SK-N-DZ (cell line): ENCODE measurements at places on chromosomes 4 and X.
A peak's percentile ranks its signal among the peaks of the same experiment; 100 is the strongest.

DNA sequence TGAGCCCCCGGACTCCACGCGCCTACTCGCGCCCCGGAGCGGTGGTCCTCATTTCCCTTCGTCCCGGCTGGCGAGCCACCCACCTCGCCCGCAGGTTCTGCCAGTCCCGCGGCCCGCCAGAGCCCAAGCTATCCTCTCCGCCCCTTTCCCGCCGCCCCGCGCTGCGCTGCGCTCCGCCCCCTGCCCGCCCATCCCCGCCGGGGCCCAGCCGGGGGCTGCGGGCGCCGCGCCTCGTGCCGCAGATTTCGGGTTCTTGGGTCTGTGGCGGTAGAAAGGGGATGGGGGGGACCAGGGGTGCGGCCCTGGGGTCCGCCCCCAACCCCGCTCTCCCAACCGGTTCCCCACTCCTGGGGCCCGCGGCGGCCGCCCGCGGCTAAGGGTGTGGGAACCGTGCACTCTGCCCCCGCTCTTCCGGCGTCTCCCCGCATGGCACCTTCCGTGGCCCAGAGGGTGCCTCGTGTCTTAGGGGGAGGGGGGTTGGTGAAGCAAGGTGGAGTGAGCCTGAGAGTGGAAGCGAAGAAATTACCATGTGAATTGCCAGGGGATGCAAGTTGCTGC, 650.8 kb upstream of the DIPK2B start:
- no peak for DNase-seq

DNA sequence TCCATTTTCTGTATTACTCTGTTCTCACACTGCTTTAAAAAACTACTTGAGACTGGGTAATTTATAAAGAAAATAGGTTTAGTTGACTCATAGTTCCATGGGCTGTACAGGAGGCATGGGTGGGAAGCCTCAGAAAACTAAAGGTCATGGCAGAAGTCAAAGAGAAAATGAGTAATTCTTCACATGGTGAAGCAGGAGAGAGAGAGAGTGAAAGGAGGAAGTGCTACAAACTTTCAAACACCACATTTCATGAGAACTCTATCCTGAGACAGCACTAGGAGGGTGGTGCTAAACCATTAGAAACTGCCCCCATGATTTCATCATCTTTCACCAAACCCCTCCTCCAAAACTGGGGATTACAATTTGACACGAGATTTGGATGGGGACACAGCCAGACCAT, 108.0 kb upstream of the PBDC1 start:
- no peak for DNase-seq

GRCh38 chrX:22481436-22481835, 208.7 kb downstream of the CBLL2 start:
- DNase-seq, result no peak

DNA sequence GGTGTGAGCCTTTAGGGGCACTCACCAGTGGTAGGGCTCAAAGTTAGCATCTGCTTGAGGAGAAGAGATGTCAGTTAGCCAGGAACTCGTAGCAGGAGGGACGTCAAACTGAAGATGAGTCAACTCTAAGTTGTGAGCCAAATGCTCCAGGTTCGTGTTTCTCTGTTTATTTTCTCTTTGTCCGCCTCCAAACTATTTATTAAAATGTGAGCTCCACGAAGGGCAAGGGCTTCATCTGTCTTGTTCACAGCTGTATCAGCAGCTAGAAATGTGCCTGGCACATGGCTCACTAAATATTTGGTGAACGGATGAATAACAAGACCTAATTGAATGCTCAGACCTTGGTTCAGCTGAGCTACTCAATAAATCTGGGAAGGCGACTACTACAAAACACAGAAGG, 248.9 kb downstream of the BCOR start:
- DNase-seq, result no peak

GRCh38 chr4:180664766-180665368, 1578.3 kb upstream of the TENM3 start:
- DNase-seq, result peak; percentile 82

GRCh38 chrX:48696301-48696908, at the start of gene SUV39H1:
TSS of gene SUV39H1 (plus strand) at chrX:48696734. CDS start at chrX:48696785, 51 bp downstream.
- DNase-seq, result peak; percentile 84

- no peak for DNase-seq
These were observed 27.4 kb upstream of the GPR174 start for GRCh38 chrX:79117078-79117477.

- DNase-seq, result no peak
These were observed 19.5 kb upstream of the TMEM154 start for GRCh38 chr4:152699313-152699712.

DNA sequence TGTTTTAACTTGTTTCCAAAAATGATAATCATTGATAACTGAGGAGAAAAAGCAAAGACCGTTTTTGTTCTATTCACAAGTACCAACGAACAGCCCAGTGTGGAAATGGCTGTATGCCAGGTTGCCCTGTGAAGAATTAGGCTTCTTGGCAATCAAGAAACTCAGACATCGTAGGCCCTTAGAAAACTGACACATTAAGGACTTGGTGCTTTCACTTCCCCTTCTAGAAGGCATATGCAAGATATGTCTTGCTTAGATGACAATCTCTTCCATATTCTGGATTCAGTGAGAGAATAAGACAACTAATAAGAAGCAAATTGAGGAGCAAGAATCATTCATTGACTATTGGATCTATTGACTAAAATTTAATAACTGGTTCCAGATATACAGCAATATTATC, 56.6 kb downstream of the ANAPC10 start:
- DNase-seq, result no peak

- DNase-seq, result no peak
These were observed 33.2 kb downstream of the WFS1 start for GRCh38 chr4:6302869-6303268.

GRCh38 chr4:110926841-110927400, 304.0 kb upstream of the PITX2 start:
- DNase-seq, result no peak

DNA sequence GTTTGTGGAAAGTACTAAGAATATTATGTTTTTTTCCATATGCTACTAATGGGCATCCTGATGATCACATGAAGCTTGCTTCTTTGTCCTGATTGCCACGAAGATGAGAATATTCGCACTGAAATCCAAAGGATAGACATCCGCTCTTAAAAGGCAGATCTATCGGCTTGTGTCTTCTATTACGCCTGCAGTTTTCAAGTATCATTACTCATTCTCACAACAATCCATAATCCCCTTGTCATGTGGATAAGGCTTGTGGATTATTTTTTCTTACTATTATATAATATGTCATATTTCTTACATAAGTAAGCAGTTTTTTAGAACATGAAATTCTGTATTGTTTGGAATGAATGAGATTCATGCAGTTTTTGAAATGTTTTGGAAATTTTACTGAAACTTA, 62.8 kb downstream of the KCNIP4 start:
- no peak for DNase-seq

- DNase-seq, result peak; percentile 65
These were observed 492.9 kb downstream of the SPRY1 start for GRCh38 chr4:123889507-123889906.

DNA sequence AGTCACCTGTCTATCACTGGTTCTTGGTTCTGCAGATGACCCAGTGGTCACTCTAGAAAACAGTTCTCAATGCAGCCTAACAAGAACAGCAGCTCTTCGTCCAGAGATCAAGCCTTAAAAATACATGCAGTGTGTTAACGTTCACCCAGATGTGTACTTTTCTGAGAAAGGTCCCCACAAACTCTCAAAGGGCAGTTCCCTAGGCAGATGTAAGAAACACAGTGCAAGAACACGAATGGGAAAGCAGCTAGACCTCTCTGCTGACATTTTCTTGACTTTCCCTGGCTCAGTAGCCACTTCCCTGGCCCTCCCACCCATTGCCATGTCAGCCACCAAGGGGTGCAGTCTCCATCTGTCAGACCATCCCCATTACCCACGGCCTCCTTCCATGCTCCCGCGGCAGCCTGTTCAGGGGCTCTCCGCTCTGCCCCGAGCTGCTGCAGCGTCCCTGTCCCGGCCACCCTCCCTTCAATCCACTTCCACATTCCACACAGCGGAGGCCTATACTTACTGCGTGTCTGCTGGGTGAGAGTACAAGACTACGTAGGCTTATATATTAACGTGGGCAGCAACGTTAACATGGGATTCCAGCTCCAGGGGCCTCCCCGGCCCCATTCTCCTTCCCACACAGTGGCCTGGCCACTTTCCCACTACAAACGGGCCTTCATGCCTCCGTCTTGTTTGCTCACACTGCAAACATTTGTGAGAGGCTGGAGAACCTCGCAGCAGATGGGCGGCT, 34.3 kb downstream of the IRF2 start:
- DNase-seq, result no peak

DNA sequence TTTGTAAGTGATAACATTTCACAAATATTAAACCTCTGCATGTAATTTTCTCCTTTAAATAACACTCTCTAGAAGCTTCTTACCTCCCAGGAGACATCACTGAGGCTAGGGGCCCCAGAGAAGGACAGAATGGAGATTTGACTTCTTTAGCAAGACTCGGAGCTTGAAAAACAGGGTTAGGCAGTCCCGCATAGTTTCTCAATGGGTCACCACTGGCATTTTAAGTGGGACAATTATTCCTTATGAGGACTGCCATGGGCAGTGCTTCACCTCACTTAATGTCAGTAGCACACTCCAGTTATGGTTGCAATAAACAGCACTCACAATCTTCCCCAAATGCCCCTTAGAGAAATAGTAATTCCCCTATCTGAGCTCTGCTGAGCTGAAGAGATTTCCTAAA, 66.7 kb upstream of the NOCT start:
- no peak for DNase-seq

GRCh38 chr4:38413524-38414341, 250.3 kb upstream of the KLF3 start:
- DNase-seq, result no peak

DNA sequence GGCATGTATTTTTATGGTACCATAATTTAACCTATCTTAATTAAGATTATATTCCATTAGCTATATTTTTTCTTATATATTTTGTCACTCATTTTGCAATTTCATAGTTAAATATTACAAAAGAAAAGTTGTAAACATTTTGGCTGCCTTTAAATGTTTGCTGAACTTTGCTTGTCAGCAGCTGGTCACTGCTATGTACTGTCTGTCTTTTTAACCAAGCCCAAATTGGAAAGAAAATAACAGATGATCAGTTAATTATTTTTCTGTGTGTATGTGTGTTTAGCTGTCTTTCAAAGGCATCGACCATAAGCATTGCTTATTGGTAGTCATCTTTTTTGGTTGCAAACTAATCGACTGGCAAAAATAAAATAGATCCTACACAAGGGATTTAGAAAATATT, 54.4 kb upstream of the SMAD1 start:
- DNase-seq, result no peak

DNA sequence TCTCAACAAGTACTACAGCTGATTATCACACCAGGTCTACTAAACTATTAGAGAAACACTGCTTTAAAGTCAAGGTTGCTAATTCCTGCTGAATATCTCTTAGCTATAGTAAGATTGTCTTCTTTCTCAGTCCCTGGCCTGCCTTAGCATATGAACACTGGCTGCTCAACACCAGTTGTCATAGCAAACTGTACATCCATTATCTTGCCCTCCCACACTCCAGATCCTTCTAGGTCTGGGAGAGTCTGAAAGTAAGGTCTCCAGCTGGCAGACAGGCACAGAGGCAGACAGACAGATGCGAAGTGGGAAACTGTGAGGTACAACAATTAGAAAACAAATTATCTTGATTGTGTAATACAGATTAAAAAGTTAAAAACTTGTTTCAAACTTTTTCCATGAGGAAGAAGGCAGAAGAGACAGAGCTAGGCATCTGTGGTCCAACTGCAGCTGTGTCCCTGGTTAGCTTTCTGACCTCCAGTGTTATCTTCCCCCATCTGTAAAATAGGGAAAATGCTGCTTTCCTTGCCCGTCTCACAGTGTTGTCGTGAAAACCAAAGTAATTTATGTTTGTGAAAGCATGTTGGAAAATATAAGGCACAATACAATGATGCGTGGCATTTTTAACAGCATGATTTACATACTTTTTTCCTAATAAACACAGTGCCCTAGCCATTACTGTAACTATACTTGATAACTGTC, 133.8 kb downstream of the KLHL13 start:
- DNase-seq, result peak; percentile 21

GRCh38 chr4:20544645-20545044, 155.6 kb upstream of the PACRGL start:
- DNase-seq, result peak; percentile 49

- DNase-seq, result no peak
These were observed 42.1 kb downstream of the RBPJ start for GRCh38 chr4:26362745-26363439.

- no peak for DNase-seq
These were observed 29.5 kb downstream of the SORBS2 start for GRCh38 chr4:185782523-185782922.

GRCh38 chr4:5933116-5933515, 40.2 kb upstream of the CRMP1 start:
- DNase-seq, result no peak

GRCh38 chr4:81378386-81378785, 93.3 kb downstream of the RASGEF1B start:
- no peak for DNase-seq

DNA sequence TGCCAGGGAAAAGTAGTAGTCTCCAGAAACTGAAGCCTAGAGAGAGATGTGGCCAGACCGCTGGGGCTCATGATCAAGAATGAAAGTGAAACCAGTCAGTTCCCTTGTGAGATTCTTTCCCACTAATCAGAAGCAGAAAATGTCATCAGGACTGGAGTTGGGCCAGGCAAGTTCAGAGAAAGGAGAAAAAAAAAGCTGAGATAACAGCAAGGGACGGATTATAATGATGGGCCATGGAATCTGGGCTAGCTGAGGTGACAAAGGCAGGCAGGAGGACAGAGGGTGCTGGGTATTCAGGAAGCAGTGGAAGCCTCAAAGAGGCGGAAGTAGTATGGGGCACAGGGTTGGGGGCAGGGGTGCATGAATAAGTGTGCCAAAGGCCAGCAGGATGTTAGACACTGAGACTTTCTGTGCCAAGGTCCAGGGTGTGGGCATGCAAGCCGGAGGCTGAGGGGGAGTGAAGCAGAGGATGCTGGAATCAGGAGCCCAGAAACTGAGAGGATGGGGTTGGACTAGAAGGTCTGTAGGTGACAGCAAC, 2.5 kb downstream of the CXorf38 start:
- no peak for DNase-seq

- no peak for DNase-seq
These were observed 12.4 kb downstream of the YTHDC1 start for GRCh38 chr4:68337522-68337921.

GRCh38 chr4:61666244-61666643, 466.1 kb downstream of the ADGRL3 start:
- DNase-seq, result no peak

GRCh38 chrX:111260451-111260850, 9.8 kb downstream of the CAPN6 start:
- no peak for DNase-seq

- DNase-seq, result no peak
These were observed 282.0 kb downstream of the PPP3CA start for GRCh38 chr4:101065346-101065745.

- DNase-seq, result no peak
These were observed 54.2 kb downstream of the RPS3A start for GRCh38 chr4:151153585-151153984.

- peak; percentile 60 for DNase-seq
These were observed 9.9 kb downstream of the CHIC2 start for GRCh38 chr4:54054501-54054900.

- no peak for DNase-seq
These were observed 677.8 kb downstream of the ADGRL3 start for GRCh38 chr4:61877893-61878292.
